Iris pigment epithelial cell (primary cell): ENCODE measurements at places on chromosomes 2 and 18.

- DNase-seq = no peak
These were observed 23.5 kb downstream of the GPR35 start for GRCh38 chr2:240648650-240649275.

GRCh38 chr2:69216535-69217332, 170.3 kb downstream of the GFPT1 start:
- DNase-seq = peak; percentile 95

DNA sequence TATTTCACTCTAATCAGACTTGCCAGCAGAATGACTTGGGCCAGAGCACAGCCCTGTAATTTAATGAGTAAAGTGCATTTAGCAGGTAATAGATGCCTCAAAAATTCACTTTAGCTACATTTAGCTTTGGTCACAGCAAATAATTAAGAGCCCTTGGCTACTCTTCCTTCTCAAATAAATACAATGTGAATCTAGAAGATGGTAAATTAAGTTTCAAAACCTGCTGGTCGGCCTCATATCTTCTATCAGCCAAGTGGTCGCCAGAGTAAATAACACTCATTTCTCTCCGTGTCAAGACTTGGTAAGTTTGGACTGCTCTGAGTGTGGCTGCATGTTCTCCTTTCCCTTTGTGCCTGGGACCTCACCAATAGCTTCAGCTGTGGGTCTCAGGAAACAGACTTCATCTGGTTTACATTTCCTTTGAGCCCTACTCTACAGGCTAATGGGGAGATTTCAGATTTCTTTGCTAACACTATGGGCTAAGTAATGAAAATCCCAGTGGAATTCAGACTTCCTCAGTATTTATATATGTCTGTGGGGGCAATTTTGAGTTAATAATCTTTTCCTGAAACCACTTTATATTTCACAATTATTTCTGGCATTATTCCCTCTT, 375.8 kb downstream of the RBM43 start:
- no peak for DNase-seq

- no peak for DNase-seq
These were observed 219.7 kb upstream of the PKDCC start for GRCh38 chr2:41828052-41828643.

GRCh38 chr2:160139991-160140390, 60.1 kb downstream of the ITGB6 start:
- DNase-seq = peak; percentile 42

DNA sequence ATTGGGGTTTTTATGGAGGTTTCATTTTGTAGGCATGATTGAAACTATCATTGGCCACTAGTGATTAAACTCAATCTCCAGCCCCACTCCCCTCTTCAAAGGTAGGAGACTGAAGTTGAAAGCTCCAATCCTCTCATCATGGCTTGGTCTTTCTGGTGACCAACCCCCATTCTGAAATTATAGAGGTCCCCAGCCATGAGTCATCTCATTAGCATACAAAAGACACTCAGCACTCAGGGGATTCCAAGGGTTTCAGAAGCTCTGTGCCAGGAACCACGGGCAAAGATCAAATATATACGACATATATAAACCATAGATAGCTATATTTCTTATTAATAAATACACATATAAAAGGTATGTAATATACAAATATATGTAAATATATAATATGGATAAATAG, 256.0 kb upstream of the POU3F3 start:
- DNase-seq = no peak

DNA sequence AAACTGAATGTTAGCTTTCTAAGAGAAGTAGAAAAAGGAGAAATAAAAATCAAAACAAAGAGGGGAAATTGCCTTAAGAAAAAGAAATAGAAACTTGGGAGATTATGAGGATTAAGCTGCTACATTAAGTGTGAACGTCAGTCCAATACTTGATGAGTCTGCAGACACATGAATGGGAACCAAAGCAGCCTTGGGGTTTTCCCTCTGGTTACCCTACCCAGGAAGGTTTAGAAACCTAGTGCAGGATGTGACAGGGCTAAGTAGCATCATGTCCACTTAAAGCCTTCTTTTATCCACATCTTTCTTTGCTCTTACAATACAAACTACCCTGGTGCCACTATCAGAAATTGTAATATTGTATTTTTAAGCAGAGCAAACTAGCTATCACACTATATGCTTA, 22.3 kb downstream of the SLC35F5 start:
- no peak for DNase-seq

GRCh38 chr2:74201596-74201995, 3.2 kb downstream of the MTHFD2 start:
- peak; percentile 54 for DNase-seq

DNA sequence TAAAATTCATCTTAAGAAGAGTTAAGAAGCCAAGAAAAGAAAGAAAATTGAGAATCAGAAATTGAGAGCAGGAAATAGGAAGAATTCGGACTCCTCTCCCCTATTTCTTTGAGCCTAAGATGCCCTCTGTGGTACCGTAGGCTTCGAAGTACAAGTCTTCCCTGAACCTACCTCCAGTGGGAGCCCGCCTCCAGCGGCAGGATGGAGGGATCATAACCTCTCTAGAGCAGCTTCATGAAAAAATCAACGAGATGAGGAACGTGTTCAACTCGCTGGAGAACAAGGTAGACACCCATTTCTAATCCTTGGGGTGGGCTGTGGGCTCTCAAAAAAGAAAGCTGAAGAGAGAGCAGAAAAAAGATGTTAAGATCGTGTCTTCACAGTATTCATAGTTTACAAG, 36.3 kb downstream of the ARHGEF33 start:
- no peak for DNase-seq

- no peak for DNase-seq
These were observed 133.4 kb downstream of the PLCL1 start for GRCh38 chr2:197937814-197938213.

DNA sequence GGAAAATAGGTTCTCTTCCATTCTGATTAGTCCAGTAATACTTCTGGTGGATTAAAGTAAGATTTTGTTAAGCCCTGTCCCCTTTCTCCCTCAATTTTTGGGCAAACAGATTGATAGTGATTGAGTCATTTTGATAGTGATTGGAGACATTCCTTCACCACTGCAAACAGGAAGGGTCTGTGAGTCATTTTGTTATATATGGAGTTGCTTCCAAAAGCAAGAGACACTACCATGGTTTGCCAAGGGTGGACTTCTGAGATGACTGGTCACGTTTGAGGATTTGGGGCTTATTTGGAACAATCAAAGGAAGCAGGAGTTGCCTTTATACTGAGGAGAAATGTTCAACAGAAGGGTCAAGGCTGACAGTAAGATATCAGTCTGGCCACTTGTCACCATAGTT, 249.9 kb downstream of the PARD3B start:
- peak; percentile 55 for DNase-seq

DNA sequence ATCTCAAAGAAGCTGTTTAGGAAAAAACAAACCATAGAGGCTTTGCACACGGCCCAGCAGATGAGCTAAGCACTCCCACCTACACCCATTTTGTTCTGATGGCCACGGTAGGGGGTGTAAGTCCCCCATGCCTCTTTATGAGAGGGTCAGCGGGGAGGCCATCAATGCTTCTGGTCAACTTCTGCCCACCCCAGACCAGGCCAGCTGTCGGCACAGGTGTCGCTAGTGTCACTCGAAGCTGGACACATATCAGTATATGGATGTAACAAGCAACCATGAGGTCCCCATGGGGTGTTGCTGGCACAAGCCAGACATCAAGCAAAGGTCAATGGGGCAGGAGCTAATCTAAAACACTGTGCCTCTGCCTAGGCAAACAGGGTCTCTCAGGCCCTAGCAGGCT, 23.7 kb upstream of the SLC35F6 start:
- DNase-seq = no peak

- DNase-seq = peak; percentile 50
These were observed 237.7 kb downstream of the SEPTIN10 start for GRCh38 chr2:109376115-109376514.

DNA sequence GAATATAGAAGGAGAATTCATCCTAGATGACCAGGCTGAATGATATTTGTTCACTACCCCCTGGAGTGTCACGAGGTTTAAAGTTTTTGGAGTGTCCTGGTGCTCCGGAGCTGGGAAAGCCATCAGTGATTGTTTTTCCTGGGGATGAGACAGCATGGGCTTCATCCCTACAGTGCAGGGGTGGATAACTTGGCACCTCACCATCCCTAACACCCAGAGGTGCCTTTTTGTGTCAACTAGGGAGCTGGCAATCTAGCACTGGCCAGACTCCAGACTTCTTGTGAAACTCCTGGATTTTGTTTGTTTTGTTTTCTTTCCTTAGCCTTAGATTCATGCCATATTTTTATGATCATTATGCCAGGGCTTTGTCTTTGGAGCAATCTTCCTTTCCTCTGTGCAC, 164.8 kb downstream of the PRKCE start:
- peak; percentile 30 for DNase-seq

- DNase-seq = no peak
These were observed 293 bp upstream of the D2HGDH start for GRCh38 chr2:241734208-241734466.

GRCh38 chr2:182038576-182038975, 52.9 kb downstream of the PPP1R1C start:
- peak; percentile 75 for DNase-seq
